ENCODE measurements at places on chromosomes 7 and 10.

DNA sequence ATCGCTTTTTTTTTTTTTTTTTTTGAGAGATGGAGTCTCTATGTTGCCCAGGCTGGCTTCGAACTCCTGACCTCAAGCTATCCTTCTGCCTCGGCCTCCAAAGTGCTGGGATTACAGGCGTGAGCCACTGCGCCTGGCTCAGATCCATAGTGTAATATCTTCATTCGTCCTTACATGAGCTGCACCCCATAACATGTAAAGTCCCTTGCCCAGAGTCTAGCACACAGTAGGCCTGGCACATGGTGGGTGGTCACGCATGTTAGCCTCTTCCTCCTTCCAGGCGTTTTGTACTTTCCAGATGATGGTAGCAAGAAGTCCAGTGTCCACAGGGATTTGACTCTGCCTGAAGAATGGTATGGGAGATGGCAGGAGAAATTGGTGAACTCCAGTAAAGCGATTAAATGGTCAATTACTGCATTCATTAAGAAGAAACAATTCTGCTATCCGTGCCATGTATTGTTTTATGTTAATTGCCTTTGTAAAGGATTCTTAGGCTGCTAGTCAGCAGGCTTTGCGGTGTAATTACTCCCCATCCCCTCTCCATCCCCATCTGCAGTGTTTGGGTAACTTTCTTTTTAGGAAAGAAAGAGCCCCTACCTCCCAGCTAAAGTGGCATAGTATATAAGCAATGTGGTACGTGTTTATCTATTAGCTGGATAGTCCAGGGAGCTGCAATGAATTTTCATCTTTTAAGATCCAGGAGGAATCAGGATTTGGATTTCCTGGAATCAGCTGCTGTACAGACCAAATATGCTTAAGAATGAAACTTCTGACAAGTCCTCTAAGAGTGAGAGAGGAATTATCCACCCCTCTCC is 1.2 kb downstream of the TPST1 start:
- DNase-seq: no peak

DNA sequence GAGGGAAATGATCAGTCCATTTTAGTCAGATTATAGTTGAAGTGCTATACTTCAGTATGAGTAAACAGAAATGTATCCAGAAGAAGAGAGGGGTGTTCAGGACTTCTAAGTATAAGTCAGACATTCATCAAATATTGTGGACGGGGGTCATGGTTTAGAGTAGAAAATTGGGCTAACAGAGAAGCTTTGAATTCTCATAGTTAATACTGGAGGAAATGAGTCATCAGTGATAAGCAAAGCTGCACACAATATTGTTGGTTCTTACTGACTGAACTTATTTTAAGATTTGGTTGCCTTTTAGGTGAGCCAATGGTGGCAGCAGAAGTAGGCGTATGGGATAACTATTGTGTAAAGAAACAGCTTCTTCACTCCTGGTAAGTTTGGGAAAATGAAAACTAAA is 1.7 kb upstream of the SUMF2 start:
- no peak for DNase-seq

DNA sequence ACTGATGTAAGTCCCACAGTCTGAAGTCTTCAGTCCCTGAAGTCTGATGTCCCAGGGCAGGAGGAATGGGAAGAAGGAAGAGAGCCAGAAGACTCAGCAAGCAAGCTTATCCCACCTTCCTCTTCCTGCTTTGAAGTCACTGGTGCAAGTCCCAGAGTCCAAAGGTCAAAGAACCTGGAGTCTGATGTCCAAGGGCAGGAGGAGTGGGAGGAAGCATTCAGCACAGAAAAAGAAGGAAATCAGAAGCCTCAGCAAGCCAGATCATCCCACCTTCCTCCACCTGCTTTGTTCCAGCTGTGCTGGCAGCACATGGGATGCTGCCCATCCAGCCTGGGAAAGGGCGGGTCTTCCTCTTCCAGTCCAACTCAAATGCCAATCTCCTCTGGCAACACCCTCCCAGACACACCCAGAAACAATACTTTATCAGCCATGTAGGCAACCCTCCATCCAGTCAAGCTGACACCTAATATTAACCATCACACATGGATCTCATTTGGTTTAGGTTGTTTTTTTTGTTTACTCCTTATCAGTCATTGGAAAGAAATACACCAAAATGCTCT is 50.9 kb downstream of the ADAM12 start:
- no peak for DNase-seq

GRCh38 chr7:76063525-76063924 is 15.6 kb downstream of the MDH2 start:
- no peak for DNase-seq

DNA sequence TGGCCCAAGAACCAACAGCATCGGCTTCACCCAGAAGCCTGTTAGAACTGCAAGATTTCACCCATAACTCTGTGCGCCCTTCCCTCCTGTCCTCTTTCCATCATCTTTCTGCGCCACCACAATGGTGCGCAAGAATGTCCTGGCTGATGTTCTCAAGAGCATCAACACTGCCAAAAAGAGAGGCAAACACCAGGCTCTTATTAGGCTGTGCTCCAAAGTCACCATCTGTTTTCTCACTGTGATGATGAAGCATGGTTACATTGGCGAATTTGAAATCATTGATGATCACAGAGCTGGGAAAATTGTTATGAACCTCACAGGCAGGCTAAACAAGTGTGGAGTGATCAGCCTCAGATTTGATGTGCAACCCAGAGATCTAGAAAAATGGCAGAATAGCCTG is 115.2 kb upstream of the FGFR2 start:
- DNase-seq: no peak

GRCh38 chr10:22686347-22686746 is 28.0 kb downstream of the PIP4K2A start:
- DNase-seq: no peak

DNA sequence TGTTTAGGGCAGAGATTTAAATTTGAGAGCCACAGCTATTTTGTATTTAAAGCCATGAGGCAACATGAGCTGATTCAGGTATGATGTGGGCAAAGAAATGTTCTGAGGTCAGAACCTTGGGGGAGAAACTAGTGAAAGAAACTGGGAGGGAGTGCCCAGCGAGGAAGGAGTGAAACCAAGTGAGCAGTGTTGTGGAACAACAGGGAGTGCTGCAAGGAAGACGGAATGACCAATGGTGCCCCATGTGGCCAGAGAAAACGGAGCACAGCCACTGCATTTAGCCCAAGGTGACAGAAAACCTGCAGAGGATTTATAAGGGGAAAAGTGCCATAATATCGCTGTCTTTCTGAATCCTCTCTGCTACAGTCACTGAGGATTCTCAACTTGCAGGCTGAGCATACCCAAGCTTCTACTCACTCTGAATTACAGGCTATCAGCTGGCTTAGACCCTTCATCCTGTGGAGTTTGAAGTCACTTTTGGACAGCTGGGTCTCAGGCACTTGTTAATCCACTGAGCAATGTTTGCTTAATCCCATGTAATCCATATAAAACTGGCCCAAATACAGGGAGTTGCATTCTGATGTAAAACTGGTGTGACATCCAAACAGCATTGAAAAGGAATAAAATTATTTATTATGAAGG is 777.3 kb downstream of the CCSER2 start:
- no peak for DNase-seq

Measured in NCI-H1930 (cell line).